ENCODE measurements at places on chromosomes 1 and 21.

DNA sequence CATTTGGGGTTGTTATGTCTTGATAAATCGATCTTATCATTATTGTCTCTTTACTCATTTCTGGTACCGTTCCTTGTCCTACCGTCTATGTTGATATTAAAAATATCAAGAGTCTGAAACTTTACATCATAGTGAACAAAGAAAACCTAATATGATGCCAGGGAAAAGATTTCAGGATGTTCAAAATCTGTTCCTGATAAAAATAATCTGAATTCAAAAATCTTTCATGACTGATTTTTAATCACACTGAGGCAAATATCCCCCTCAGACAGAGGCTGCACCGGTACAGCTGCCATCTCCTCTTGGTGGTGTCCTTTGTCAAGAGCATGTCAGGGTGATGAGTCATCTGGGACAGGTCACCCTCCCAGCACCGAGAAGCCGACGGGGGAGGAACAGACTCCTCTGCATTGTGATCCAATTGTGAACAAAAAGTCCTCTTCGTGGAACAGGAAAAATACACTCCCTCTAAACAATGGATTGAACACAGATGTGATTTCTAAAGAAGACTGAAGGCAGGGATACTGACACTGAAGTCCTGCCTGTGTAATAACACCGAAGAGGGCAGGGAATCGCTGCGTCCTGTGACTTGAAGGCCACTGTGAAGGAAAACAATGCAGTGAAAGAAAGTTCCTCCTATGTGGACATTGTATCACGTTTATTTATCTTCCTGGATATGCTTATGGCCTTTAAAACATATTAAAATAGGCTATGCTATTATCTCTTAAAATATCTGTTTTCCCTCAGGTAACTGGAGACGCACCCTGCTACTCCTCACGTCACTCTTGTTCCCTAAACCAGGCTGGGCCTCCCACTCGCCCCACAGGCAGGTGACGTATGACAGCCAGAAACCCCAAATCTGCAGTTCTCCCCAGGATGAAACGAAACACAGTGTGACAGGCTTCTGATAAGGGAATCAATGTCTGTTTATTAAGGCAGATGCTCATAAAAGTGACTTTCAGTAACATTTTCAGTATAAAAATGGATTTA lies 4.3 kb upstream of the SPATC1L start:
- no peak for DNase-seq

- no peak for DNase-seq
Measured at GRCh38 chr1:223197923-223198627, 55.0 kb upstream of the TLR5 start.

DNA sequence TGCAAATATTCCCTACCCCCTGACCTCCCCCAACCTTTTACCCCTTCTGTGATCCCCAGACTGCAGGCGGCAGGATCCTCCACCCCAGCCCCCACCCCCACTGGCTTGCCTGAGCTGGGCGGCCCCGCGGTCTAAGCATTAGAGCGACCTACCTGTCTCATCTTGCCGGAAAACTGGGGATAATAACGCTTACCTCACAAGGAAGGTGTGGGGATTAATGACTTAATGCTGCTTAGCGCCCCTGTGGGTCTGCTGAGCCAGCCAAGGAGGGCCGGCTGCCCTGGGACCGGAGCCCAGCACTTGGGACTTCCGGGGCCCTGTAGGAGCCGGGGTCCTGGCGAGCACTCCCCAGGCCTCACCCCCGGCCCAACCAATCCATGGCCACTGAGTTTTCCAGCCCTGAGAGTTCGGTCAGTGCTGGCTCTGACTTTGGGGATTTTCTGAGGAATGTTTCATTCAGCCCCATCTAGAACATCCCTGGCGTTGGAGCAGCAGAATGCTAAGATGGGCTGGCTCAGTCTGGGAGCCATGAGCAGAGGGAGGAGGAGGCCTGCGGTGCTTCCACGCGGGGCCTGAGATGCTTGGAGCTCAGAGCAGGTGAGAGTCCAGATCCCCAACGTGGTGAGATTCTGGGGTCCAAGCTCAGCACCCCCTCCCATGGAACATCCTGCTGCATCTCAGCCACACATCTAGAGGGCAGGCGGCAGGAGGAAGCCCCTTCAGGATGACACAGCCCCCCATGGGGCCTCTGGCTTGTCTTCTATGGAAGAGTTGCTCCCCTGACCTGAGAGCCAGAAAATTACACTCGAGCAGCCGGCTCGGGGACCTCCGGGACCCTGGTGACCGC lies 97.9 kb downstream of the RIPK4 start:
- DNase-seq, result no peak

GRCh38 chr1:13707164-13707563 lies 7.2 kb downstream of the PRDM2 start:
- DNase-seq, result no peak

All from common myeloid progenitor, CD34-positive (primary cell).